Neural progenitor cell (in vitro differentiated cells): ENCODE measurements at places on chromosomes 6 and 20. TPM values are rescaled to one million over a fixed set of nuclear protein-coding genes. Genes with fewer than 3 reads are reported as not detected.

The PBOV1 gene
- total RNA-seq = not detected in 2 replicates

- DNase-seq = no peak
These were observed 268.8 kb downstream of the ZNF217 start for GRCh38 chr20:53324816-53325215.

The CCN6 gene
- total RNA-seq = not detected in 2 replicates

The VGLL2 gene
- not detected in 2 replicates for total RNA-seq

GRCh38 chr6:74431873-74432580, 736.0 kb downstream of the CD109 start:
- no peak for DNase-seq

The SPEF1 gene
- 0.34 and 1.2 TPM in 2 replicates for total RNA-seq

The NKAIN4 gene
- 9.7 and 28.4 TPM in 2 replicates for total RNA-seq

The THEMIS gene
- total RNA-seq = not detected in 2 replicates

The NRN1 gene
- 0.74 and 1.3 TPM in 2 replicates for total RNA-seq

- no peak for DNase-seq
These were observed 15.7 kb upstream of the QKI start for GRCh38 chr6:163398815-163399214.

DNA sequence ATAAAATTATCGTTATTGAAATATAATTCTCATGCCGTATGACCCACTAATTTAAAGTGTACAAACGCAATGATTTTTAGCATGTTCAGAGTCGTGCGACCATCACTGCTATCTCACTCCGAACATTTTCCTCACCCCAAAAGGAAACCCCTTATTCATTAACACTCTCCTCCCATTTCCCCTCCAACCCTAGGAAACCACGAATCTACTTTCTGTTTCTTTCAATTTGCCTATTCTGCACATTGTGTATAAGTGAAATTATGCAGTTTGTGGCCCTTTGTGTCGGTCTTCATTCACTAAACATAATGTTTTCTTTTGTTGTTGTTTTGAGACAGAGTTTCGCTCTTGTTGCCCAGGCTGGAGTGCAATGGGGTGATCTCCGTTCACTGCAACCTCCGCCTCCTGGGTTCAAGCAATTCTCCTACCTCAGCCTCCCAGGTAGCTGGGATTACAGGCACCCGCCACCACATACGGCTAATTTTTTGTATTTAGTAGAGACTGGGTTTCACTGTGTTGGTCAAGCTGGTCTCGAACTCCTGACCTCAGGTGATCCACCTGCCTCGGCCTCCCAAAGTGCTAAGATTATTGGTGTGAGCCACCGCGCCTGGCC, 99.7 kb upstream of the ZNF217 start:
- no peak for DNase-seq

The RAET1L gene
- not detected in 2 replicates for total RNA-seq

The SNAP25 gene
- not detected in 2 replicates for total RNA-seq

DNA sequence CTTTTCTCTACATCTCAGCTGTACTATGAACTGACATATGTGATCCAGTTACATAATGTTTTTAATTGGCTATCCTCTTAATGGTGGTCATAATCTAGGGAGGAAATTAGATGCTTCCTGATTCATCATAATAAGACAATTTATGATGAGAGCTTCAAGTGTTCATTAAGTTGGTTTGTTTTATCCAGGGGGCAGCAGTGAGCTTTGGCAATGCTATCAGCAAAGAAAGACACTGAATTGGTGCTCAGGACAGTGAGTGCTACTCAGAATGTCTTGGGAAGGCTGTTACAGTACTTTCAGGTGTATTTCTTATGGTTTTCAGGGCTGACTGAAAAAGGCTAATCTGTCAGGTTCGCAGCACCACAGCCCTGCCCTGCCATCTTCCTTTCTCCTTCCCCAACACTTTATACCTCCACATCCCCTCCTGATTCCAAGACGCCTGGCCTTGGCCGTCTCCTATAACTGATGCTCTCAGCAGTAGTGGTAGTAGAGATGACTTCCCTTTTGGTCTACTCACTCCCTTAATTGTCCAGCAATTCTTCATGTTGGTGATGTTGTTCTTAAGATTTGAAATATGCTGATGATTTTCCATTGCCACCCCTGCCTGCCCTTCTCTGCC, 67.0 kb upstream of the TNFAIP3 start:
- DNase-seq = peak; percentile 48

The ACOT8 gene
- 13.4 and 26.1 TPM in 2 replicates for total RNA-seq

- no peak for DNase-seq
These were observed 522.9 kb downstream of the CDH26 start for GRCh38 chr20:60480950-60481742.

DNA sequence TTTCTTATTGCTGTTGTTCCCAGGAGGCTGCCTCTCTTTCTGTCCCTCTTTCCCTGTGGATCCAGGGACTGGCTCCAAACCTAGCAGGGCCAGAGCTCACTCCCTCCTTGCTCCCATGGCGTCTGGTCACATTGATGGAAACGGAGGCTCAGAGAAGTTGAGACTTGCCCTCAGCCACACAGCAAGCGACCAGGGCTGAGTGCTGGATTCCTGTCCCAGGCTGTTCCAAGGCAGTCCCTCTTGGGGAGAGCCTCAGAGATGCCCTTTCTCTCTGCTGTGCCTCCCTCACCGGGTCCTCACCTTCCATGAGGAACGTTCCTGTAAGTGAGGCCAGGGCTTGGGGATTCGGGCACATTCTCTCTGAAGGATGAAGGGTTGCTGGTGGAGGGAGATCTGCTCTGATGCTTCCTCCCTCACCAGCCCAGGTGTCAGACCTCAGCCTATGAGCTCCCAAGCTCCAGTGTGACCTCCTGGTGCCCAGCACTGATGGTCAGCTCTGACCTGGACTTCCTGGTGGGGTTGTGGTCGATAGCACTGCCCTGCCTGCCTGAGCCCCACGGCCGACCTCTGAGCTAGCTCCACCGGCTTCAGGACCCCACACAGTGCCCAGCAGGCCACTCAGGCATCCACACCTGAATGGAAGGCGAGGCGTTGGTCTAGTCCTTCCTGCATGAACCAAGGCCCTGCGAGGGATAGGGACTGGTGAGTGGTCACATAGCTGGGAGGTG, 26.8 kb downstream of the SUN5 start:
- no peak for DNase-seq

GRCh38 chr20:44097521-44098255, 89.3 kb downstream of the JPH2 start:
- no peak for DNase-seq

DNA sequence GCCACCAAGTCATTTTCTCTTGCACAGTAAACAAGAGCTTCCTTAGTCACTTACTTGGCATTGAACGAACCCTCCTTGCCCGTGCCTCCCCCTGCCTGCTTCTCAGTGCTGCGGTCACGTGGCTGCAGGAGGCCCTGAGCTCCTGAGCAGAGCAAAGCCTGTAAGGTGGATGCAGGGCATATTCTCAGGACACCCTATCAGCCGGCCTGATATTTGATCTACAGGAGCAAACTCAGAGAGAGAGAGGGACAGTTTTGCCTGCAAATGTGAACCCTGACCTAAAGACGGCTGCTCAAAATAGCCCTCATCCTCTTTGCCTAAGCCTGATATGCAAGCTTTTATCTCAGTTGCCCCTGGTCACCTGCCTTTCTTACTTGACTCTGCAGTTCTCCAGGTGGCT, 93.0 kb upstream of the POPDC3 start:
- peak; percentile 19 for DNase-seq

The GRM1 gene
- 0.50 and 0.79 TPM in 2 replicates for total RNA-seq

DNA sequence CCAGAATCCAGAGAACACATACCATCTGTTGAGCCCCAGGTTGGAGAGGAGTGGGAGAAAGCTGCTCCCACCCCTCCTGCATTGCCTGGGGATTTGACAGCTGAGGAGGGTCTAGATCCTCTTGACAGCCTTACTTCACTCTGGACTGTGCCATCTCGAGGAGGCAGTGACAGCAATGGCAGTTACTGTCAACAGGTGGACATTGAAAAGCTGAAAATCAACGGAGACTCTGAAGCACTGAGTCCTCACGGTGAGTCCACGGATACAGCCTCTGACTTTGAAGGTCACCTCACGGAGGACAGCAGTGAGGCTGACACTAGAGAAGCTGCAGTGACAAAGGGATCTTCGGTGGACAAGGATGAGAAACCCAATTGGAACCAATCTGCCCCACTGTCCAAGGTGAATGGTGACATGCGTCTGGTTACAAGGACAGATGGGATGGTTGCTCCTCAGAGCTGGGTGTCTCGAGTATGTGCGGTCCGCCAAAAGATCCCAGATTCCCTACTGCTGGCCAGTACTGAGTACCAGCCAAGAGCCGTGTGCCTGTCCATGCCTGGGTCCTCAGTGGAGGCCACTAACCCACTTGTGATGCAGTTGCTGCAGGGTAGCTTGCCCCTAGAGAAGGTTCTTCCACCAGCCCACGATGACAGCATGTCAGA, 77.4 kb downstream of the ASXL1 start:
- no peak for DNase-seq

GRCh38 chr6:105036351-105036750, 79.4 kb downstream of the LIN28B start:
- DNase-seq = peak; percentile 79

DNA sequence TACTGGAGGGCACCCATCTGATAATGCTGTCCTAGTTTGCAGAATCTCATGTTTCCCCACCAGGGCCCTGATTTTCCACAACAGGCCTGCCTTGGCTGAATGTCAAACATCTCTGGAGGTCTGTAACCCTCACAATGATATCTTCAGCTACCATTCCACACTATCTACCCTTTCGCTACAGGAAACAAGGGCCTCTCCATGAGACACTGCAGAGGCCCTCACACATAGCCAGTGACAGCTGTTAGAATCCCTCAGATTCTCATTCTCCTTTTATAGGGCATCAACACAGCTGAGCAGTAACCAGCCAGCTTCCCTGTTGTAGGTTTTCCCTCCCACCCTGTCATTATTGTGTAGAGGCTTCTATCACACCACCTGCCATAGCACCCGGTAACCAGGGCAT, 29.6 kb upstream of the MICB start:
- DNase-seq = no peak

The MUCL3 gene
- 0.03 TPM in 1 of 2 replicates, not detected in the other for total RNA-seq

DNA sequence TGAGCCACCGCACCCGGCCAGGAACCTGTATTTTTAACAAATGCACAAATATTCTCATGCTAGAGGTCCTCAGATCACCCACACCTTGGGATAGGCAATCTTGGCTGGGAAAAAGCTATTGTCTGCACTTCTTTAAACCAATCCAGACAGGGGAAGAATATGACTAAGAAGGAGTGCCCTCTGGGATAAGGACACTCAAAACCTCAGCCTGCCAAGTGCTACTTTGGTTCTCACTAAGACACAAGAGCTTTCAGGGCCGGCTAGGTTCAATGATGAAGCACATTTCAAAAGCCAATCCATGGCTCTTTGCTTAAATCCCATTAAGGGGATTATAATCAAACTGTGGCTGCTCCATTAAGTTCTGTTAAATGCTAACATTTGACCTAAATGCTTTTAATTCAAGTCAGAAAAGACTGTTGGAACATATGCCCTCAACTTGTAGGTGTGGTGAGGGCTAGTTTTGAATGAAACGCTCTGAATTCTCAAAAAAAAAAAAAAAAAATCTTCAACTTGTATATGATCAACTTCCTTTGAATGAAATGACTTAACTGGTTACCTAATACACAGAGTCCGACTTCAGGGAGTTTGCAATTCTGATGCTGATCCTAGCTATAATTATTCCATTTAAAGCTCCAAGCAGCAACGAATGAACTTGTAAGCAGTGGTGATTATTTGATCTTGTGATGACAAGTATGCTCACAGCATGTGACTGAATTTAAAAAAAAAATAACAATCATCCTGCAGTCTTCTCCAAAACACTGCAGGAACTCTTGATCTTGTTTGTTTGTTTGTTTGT, 56.6 kb downstream of the SLC23A2 start:
- no peak for DNase-seq

GRCh38 chr20:39503902-39504709, 542.0 kb downstream of the DHX35 start:
- DNase-seq = no peak

- no peak for DNase-seq
These were observed 26.1 kb upstream of the FOXF2 start for GRCh38 chr6:1363298-1363697.

The TSHZ2 gene
- total RNA-seq = 1.8 and 3.9 TPM in 2 replicates

The TRAPPC3L gene
- not detected in 2 replicates for total RNA-seq

GRCh38 chr20:50029697-50030461, 47.1 kb downstream of the SNAI1 start:
- no peak for DNase-seq

The BCAS1 gene
- total RNA-seq = not detected in 2 replicates

DNA sequence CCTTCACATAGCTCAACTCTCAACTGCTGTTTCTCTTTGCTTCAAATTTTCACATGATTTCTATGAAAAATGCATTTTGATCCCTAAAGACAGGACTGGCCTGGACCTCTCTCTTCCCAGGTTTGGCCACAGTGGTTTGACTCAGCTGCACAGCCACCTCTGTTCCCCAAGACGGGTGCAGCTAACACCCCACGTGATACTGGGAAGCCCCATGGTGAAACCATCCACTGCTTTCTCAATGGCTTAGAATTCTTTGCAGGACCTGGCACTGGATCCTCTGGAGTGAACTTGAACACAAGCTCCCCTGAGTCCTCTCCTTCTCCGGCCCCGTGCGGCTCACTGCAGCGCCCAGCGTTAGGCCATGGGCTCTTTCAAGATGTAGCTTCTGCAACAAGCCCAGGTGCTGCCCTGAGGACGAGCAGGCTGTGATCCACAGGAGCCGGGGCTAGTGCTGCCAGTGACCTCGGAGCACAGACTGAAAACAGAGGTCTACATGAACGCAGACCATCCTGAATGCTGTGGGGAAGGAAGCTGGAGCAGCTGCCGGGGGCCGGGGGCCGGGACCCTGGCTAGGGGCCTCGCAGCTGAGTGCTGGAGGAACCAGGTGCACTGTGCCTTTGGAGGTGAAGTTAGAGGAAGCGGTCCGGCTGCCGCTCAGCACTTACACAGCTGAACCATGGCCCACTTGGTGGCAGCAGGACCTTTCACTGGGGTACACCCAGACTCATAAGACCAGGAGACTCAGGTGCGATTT, 58.8 kb upstream of the MPC1 start:
- no peak for DNase-seq

The ARFGEF3 gene
- total RNA-seq = 3.2 and 3.8 TPM in 2 replicates

- DNase-seq = peak; percentile 94
These were observed at the start of gene C6orf47 for GRCh38 chr6:31660381-31661261. C6orf47 (minus strand) TSS chr6:31660778; CDS start chr6:31659947, 831 bp downstream.

DNA sequence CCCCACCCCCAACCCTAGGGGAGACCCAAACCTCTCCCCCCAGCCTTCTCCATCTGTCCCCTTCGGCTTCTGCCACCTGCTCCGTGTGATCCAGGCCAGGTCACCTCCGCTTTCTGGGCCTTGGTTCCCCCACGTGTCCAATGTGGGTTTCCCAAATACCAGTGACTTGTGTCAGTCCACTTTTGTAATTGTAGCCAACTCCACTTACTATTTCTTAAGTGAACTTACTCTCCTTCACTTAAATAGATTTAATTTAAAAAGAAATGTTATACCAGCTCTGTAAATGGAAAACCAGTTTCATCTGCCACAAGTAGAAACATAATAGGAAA, 10.0 kb upstream of the FAM110A start:
- DNase-seq = no peak

The MLN gene
- not detected in 2 replicates for total RNA-seq
